ENCODE measurements at places on chromosomes 5 and 9.
A peak's percentile ranks its signal among the peaks of the same experiment; 100 is the strongest.

- no peak for DNase-seq
These were observed 9.9 kb downstream of the SH3RF2 start for GRCh38 chr5:145946112-145946861.

- no peak for DNase-seq
These were observed 63.8 kb downstream of the C5orf15 start for GRCh38 chr5:133904641-133905040.

- no peak for DNase-seq
These were observed 13.5 kb downstream of the ZFP37 start for GRCh38 chr9:113042884-113043657.

GRCh38 chr9:92206488-92206887 is 87.0 kb downstream of the IARS1 start:
- no peak for DNase-seq

- no peak for DNase-seq
These were observed 29.3 kb downstream of the COL23A1 start for GRCh38 chr5:178560911-178561310.

- DNase-seq, result no peak
These were observed 8.4 kb downstream of the SEMA6A start for GRCh38 chr5:116566251-116566650.

GRCh38 chr9:20811872-20812271 is 127.8 kb downstream of the FOCAD start:
- no peak for DNase-seq

DNA sequence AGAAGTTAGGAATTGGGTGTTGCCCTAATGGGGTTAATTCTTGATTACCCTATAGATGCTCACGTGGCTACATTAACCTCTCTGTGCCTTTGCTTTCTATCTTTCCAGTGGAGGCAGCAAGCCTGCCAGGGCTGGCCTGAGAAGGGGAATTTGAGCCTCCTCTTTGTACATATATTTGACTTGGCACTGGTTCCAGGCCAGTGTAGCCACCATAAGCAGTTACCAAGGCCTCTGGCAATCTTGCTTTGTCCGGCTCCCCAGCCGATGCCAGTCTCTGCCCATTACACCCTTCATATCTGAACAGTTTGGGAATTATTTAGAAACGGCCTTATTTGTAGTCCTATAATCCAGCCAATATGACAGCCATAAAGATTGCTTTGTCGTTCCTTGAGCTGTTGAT is 58.6 kb upstream of the PPARGC1B start:
- DNase-seq, result no peak

- no peak for DNase-seq
These were observed 35.2 kb downstream of the CAMK2A start for GRCh38 chr5:150254363-150254762.

GRCh38 chr5:180598316-180598701 is 7.0 kb upstream of the SCGB3A1 start:
- no peak for DNase-seq

GRCh38 chr9:77175151-77175550 is 2.2 kb upstream of the VPS13A start:
- no peak for DNase-seq

DNA sequence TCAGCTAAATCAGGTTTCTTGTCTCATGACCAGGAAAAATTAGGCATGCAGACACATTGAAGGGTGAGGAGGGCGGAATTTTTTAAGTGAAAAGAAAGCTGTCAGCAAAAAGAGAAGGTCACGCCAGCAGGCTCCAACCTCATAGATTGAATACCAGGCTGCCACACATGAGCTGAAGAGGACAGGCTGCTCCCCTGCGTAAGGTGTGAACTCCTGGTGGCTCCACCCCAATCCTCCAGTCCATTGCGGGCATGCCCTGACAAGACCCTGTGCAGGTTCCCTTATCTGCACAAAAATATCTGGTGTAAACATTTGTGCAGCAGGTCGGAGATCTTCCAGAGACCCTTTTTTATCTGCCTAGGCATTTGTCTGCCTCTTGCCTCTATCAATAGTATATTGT is 22.9 kb upstream of the TEX10 start:
- no peak for DNase-seq

DNA sequence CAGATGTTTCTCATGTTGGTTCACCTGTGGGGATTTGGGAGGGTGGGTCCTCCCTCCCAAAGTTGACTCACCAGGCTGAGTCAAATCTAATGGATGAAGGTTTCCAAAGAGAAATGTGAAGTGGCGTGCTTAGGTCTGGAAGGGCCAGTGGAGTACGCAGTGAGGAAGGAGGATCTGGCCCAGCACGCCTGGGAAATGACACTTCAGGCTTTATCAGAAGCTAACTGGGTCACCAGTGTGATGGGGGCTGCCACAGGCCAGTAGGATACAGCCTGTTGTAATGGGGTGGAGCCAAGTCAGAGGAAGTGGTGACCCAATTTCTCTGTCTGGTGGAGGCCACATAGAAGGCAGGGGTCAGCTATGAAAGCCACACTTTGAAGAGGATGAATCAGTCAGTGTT is 18.0 kb downstream of the POLR1E start:
- no peak for DNase-seq

DNA sequence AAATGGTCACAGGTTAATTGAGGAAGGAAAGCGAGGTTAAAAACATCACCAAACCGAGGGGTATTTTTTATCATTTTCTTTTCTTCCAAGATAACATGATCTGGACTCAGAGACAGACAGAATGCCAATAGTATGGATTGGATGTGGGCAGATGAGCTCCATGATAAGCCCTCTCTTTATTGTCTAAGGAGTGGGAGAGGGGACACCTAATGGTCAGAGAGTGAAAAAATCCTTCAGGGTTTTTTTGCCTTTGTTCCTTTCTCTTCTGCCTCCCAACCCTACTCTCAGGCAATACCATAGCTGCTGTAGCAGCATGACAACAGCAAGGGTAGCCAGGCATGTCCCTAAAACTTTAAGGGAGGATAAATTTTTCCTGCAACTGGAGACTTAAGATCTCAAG is 94.7 kb downstream of the DIRAS2 start:
- no peak for DNase-seq

GRCh38 chr9:126338945-126339344 is 12.3 kb downstream of the MVB12B start:
- no peak for DNase-seq

DNA sequence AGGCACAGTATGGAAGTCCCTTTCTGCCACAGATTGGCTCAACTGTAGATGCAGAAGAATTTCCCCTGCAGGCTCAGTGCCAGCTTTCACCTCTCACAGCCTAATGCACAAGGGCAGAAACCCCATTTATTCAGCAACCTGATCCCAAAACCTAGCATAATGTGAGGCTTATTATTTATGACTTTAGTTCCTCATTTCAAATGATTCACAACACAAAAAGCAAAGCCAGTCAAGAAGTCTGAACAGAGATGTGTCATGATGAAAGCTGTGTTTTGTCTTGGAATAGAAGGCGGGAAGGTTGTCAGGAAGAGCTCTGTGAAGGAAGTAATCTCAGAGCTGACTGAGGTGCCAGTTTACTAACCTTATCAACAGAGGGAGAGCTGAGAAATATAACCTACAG is 369.7 kb downstream of the LRRC70 start:
- no peak for DNase-seq

DNA sequence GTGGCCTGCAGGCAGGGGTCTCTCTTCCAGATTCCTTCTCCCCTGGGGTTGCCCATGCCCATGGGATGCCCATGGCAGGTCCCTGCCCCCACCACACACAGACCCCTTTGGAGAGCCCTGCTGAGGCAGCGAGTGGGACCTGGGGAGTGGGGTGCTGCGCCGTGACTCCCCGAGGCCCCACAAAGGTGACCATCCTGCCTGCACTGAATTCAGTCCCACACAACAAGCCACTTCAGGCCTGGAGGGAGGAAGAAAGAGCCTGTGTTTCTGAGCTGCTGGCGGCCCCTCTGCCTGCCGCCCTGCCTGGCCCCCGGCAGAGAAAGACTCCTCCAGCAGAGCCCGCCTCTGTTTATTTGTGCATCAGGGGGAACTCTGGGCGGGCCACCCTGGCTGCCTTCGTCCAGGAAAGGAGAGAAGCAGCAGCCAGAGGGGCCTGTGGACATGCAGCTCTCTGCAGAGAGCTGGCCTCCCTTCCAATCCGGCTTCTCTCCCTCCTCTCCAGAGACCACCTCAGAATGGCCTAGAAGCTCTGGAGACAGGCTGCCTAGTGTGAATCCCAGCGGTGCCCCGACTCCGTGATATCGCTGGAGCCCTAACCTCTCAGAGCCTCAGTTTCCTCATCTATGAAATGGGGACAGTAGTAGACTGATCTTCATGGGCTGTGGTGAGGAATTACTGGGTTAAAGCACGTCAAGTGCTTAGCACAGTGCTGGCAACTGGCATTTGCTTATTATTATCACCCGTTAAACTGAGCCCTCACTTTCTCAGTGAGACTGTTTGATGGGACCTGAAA is 72.9 kb downstream of the COL27A1 start:
- no peak for DNase-seq

DNA sequence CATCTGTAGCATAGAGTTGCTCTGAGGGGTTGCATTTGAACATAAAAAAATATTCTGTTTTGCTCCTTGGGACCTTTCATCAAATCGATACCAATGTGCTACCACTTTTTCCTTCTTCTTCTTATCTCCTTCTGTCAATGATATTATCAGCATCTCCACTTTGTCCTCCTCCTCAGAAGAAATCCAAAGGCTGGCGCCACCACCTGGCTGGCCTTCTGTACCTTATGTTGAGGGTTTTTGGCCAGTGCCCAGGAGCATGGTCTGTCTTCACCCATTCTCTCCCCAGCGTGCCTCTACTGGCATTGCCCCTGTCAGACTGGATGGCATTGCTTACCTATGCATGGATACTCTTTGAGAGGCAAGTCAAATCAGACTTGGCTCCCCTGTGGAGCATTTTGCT is 167.2 kb downstream of the CFAP90 start:
- no peak for DNase-seq

DNA sequence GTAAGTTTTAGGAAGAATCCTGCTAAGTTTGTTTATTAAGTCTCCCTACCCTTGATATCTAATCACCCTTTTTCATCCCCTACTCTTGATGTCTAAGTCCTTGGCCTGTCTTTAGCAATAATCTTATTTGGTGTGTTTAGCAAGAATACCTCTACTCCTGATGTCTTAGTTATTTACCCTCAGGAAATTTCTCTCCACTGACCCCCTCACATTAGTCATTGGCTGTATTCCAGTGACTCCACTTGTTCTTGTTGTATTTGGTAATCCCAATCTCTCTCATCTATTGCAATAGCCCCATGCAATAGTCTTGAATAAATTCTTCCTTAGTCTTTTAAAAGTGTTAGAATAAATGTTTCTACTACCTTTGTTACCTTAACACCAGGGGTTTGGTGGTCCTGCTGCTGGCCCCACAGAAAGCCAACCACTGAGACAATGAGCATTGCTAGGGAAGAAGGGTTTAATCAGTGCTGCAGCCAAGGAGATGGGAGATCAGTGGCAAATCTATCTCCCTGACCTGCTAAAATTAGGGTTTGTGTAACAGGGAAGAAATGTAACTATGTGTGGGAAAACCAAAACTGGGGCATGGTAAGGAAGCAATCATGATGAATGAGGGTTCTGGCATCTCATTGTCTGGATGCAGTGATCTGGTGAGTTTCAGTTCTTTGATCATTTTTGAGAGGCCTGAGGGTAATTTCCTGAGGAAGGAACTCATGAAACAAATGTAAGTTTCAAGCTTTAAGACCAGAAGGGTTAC is 236.4 kb upstream of the DAB2 start:
- DNase-seq, result no peak

GRCh38 chr5:36660397-36661049 is 54.1 kb downstream of the SLC1A3 start:
- DNase-seq, result no peak

- no peak for DNase-seq
These were observed 15.9 kb downstream of the FLT4 start for GRCh38 chr5:180633283-180634177.

DNA sequence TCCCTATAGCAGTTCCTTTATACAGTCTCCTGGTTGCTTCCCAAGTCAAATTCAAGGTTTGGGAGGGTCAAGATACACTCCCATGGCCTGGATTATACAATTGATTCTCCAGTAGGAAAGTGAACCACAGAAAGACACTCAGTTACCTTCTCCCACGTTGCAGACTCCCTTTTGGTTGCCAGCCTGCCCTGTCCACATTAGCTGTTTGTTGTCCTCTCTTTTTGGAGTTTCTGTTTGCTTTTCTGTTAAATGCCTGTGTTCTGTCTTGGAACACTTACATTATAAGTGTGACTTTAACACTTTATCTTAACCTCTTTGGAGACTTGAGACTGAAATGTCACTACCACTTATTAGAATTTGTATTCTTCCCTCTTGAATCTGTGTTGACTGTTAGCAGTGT is 30.3 kb downstream of the COMMD10 start:
- no peak for DNase-seq

GRCh38 chr9:93300175-93300572 is 116.2 kb downstream of the WNK2 start:
- no peak for DNase-seq

GRCh38 chr9:86876621-86877196 is 70.6 kb downstream of the GAS1 start:
- DNase-seq, result no peak

DNA sequence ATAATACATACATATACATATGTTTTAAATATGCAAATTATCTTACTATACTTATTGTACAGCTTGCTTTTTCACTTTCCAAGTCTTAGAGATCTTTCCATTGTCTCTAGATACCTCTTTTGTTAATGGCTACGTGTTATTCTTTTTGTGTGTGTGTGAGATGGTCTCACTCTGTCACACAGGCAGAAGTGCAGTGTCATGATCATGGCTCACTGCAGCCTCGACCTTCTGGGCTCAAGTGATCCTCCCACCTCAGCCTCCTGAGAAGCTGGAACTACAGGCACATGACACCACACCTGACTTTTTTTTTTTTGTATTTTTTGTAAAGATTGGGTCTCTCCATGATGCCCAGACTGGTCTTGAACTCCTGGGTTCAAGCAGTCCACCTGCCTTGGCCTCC is 2.8 kb downstream of the OSMR start:
- no peak for DNase-seq

- DNase-seq, result peak; percentile 35
These were observed 21.1 kb downstream of the VCP start for GRCh38 chr9:35051069-35051967.
